Cerebellar cortex (tissue), 1 donor: ENCODE measurements at places on chromosomes 16 and 17.

DNA sequence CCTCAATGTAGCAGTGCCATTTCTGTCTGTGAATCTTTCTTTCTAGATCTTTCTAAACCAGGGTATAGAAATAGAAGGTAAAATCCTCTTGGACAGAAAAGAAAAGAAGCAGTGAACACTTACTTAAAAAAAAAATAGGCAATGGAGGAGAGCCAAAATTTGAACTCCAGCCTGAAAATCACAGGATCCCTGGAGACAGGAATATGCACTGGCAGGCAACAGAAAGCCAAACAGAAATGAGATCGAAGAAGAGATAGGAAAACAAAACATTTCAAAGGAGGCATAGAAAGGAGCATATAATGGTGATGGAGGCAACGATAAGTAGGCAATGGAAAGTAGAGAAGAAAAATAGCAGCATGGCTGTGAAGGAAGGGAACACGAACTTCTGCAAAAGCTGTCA is 253.7 kb upstream of the HSBP1 start:
- DNase-seq, result no peak

DNA sequence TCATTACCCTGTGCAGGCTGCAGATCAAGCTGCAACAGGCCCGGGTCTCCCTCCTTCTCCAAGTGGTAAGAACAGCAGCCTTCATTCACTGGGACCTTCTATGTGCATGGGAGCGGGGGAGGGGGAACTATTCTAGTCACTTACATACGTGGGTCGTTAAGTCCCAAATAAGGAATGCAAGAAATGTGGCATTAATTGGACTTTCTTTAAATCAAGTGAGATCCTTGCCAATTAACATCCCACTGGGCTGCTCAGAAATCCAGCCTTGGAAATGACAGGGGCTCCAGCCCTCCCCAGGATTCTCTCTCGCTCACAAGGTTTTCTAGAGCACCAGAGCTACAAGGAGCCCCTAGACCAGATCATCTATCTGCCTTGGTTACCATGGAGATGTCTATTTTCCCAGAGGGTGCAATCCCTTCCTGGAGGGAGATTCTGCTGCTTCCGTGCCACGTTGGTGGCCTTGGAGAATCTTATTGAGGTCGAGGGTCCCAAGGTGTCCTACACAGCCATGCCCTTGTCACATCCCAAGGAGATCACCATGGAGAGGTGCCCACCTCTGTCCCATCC is 5.2 kb upstream of the EIF1 start:
- DNase-seq, result no peak

GRCh38 chr17:72659811-72660210 is 432.7 kb downstream of the SLC39A11 start:
- no peak for DNase-seq

DNA sequence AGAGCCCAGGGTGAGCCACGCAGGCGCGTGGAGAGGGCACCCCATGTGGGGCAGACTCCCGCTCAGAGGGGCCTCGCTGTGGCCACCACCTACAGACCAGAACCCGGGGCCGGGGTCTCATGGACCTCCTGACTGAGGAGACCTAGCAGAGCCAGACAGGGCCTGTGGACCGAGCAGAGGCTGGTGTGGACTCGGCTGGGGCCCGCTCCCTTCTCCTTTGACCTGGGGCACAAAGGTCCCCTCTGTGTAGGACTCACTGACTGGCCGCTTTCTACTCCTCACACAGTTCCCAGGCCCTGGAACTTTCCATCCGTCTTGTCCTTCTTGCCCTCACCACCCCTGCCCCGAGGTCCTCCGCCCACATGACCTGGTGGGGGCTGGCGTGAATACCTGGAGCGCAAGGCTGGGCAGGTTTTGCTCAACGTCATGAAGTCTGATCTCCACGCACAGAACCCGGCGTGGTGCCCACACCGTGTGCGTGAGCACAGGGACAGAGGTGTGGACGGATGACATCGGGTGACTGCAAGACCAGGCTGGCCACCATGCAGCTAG is 44.7 kb upstream of the ACSF3 start:
- DNase-seq, result no peak
